CD14-positive monocyte (primary cell): ENCODE measurements at places on chromosomes 3 and 15.

- DNase-seq = no peak
- H3K4me1 ChIP-seq = no peaks in the 10 kb centered on the region
- H3K27ac ChIP-seq = no peak overlapping the region
- H3K36me3 ChIP-seq = no peaks in the 10 kb centered on the region
These were observed 378.1 kb downstream of the GABRB3 start for GRCh38 chr15:26394801-26395200.

DNA sequence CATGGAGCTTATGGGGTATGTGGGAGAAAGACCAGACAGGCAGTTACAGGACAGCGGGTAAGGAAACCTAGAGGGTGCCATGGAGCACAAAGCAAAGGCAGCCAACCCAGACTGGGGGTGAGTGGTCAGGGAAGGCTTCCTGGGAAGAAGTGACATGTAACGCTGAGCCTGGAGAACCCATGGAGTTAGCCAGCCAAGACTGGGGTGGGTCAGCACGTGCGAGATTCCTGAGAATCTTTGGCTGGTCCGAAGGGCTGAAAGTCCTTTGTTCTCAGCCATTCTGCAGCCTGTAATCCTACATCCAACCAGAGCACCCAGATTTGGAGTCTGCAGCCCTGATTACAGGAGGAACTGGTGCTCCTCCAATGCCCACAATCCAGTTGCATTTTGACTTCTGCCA lies 120.1 kb upstream of the WNT5A start:
- no peak for DNase-seq
- peaks cover 6% of the 10 kb centered on the region for H3K27me3 ChIP-seq

GRCh38 chr3:61094608-61095007 lies 156.6 kb downstream of the FHIT start:
- no peaks in the 10 kb centered on the region for H3K4me1 ChIP-seq
- H3K36me3 ChIP-seq = no peaks in the 10 kb centered on the region
- H3K4me3 ChIP-seq = no peak overlapping the region
- DNase-seq = no peak
- no peaks in the 10 kb centered on the region for H3K27me3 ChIP-seq

DNA sequence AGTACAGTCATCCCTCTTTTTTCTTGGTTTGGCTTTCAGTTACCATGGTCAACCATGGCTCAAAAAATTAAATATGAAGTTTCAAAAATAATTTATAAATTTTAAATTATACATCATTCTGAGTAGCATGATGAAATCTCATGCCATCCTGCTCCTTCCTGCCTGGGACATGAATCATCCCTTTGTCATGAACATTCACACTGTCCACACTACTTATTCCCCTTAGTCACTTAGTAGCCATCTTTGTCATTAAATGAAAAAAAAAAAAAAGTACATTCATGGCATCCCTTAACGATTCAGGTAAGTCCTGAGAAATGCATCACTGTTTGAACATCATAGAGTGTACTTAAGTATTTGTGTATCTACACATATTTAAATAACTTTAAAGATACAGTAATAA lies 1046.3 kb downstream of the ROBO2 start:
- H3K4me1 ChIP-seq = no peaks in the 10 kb centered on the region
- no peak overlapping the region for H3K4me3 ChIP-seq
- H3K27ac ChIP-seq = no peak overlapping the region
- no peaks in the 10 kb centered on the region for H3K27me3 ChIP-seq
- no peak for DNase-seq
- no peaks in the 10 kb centered on the region for H3K36me3 ChIP-seq

GRCh38 chr3:126126811-126127431 lies 43.0 kb upstream of the SLC41A3 start:
- peaks cover 14% of the 10 kb centered on the region for H3K4me1 ChIP-seq
- no peak overlapping the region for H3K27ac ChIP-seq
- H3K27me3 ChIP-seq = no peaks in the 10 kb centered on the region

DNA sequence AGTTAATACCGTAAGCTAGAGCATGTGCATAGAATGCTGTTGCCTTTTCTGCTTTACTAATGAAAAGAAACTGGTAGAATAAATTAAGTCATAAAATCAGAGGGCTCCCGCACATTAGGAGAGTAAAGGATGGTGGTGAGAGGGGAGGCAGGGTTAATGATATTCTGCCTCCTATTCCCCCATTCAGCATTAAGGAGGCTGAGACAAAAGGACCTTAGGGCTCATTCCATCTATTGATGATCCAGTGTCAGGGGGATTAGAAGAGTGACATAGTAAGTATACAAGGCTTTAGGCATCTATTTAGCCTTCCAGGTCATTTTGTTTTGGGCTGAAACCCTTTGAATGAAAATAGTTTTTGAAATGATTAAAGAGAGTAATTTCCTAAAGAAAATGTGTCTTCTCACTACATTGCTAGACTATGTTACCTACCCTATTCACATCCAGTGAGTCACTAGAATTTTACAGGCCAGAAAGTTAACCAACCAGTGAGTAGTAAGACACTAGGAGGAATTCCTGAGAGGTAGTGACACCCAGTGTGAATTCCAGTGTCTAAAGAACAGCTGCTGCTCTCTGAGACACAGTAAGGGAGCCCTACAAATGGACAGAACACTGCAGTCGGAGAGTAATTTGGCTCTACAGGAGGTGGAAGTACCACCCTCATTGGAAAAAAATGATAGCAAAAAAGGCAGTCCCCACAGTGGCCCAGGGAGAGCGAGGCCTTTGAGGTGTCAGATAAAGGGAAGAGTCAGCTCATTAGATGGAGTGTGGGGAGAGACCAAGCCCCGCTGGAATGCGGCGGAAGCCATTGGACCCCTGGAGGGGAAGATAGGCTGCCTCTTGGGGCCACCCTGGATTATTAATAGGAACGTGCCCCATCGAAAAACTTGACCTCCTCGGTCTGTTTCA lies 67.6 kb downstream of the TUSC7 start:
- DNase-seq = no peak
- H3K4me3 ChIP-seq = no peak overlapping the region
- no peaks in the 10 kb centered on the region for H3K4me1 ChIP-seq
- no peaks in the 10 kb centered on the region for H3K27me3 ChIP-seq
- H3K27ac ChIP-seq = no peak overlapping the region

- no peaks in the 10 kb centered on the region for H3K27me3 ChIP-seq
- peaks cover 7% of the 10 kb centered on the region for H3K36me3 ChIP-seq
- H3K4me3 ChIP-seq = no peak overlapping the region
- DNase-seq = no peak
- peaks cover 30% of the 10 kb centered on the region for H3K4me1 ChIP-seq
These were observed 34.2 kb downstream of the TMCC1 start for GRCh38 chr3:129859272-129859671.

GRCh38 chr3:55191911-55192775 lies 264.3 kb upstream of the LRTM1 start:
- H3K4me1 ChIP-seq = no peaks in the 10 kb centered on the region
- DNase-seq = no peak
- no peak overlapping the region for H3K4me3 ChIP-seq
- no peaks in the 10 kb centered on the region for H3K36me3 ChIP-seq
- H3K27ac ChIP-seq = no peak overlapping the region
- H3K27me3 ChIP-seq = no peaks in the 10 kb centered on the region

DNA sequence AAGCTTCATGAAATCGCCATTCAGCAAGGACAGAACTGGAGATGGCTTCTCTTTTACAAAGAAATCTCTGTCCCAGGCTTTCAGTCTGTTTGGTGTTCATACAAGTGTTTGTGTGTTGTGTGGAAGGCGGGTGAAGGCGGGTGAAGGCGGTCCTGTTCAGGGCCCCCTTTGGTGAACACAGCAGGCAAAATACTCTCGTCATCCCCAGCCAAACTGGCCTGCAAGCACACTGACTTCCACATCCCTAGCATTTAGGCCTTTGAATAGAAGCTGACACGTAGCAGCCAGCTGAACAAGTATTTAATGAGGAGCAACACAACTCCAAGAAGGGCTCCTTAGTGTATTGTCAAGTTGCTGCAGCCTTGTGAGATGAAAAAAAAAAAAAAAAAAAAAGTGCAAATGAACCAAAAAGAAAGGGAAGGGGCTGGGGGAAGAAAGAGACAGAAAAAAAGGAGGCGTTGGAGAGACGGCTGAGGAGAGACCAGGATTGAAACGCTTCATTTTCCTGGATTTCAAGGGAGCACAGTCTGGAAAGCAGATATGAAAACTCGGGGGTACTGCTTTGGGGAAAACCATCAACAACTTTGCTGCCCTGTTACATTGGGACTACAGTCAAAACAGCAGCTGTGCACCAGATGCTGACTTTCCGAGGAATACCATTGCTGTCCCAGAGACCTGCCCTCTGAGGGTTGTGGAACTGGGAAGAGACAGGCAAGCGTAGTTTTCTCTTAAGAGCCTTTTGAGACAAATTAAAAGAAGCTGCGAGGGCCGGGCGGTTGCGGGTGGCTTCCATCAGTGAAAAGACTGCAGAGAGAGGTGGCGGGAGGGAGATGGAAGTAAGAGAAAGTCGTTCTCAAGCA lies 74.6 kb downstream of the TGFBR2 start:
- peaks cover 91% of the 10 kb centered on the region for H3K36me3 ChIP-seq
- DNase-seq = no peak
- H3K4me3 ChIP-seq = no peak overlapping the region
- no peaks in the 10 kb centered on the region for H3K27me3 ChIP-seq
- peaks cover 17% of the 10 kb centered on the region for H3K4me1 ChIP-seq
- peak overlapping the region; percentile 62 for H3K27ac ChIP-seq

GRCh38 chr3:163878396-163878795 lies 1199.9 kb downstream of the SI start:
- H3K4me3 ChIP-seq = no peak overlapping the region
- H3K27me3 ChIP-seq = no peaks in the 10 kb centered on the region
- H3K27ac ChIP-seq = no peak overlapping the region
- DNase-seq = no peak
- no peaks in the 10 kb centered on the region for H3K36me3 ChIP-seq

DNA sequence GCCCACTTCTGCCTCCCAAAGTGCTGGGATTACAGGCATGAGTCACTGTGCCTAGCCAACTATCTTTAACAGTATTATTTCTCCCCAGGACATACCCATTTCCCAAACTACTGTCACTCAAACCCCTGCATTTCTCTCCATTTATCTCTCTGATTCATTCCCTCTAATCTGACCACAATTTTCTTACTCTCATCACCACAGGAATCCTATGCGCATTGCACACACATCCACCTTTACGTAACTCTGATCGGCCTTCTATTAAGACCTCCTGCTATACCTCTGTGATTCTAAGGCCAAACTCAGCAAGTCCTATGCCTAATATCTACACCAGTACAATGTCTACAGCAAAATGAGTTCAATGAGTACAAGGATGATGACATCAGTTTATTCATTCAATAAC lies 235.0 kb downstream of the ULK4 start:
- H3K27me3 ChIP-seq = no peaks in the 10 kb centered on the region
- no peaks in the 10 kb centered on the region for H3K4me1 ChIP-seq
- DNase-seq = no peak
- no peak overlapping the region for H3K4me3 ChIP-seq

DNA sequence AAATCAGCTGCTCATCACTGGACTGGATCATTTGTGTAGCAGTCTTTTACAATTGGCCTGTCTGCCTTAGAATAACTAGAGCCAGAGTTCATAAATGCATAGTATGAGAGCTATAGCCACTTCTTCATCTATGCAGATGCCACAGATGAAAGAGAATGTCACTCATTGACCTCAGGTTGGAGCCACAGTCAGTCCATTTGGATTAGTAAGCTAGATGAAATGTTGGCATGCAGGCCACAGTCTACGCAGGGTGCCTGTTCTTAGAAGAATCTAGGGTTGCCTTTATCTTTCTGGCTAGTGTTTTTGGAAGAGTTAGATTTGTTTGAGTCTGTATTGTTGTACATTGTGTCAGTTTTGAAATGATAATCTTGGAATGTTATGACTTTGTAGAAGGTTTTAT lies 25.4 kb upstream of the EDEM1 start:
- no peak overlapping the region for H3K4me3 ChIP-seq
- no peaks in the 10 kb centered on the region for H3K36me3 ChIP-seq
- no peak for DNase-seq

GRCh38 chr15:92817339-92817886 lies 82.7 kb upstream of the CHD2 start:
- no peaks in the 10 kb centered on the region for H3K27me3 ChIP-seq
- no peaks in the 10 kb centered on the region for H3K36me3 ChIP-seq
- no peak for DNase-seq
- no peak overlapping the region for H3K27ac ChIP-seq
- no peak overlapping the region for H3K4me3 ChIP-seq

- no peak for DNase-seq
- H3K27me3 ChIP-seq = no peaks in the 10 kb centered on the region
- H3K36me3 ChIP-seq = no peaks in the 10 kb centered on the region
- no peak overlapping the region for H3K27ac ChIP-seq
- H3K4me1 ChIP-seq = peaks cover 47% of the 10 kb centered on the region
These were observed 197.5 kb upstream of the BCL6 start for GRCh38 chr3:187942658-187943241.

DNA sequence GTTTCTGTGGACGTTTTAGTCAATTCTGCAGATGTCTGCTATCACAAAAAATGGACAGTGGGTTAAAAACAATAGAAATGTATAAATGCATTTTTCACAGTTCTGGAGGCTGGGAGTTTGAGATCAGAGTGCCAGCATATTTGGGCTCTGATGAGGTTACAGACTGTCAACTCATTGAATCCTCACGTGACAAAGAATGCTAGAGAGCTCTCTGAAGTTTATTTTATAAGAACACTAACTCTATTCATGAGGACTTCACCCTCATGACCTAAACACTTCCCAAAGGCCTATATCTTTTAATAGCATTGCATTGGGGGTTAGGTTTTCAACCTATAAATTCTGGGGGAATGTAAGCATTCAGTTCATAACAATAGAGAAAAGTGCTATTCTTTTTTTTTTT lies 182.6 kb upstream of the SLITRK3 start:
- no peaks in the 10 kb centered on the region for H3K4me1 ChIP-seq
- no peak overlapping the region for H3K4me3 ChIP-seq
- no peak overlapping the region for H3K27ac ChIP-seq
- no peak for DNase-seq

GRCh38 chr3:163953526-163953925 lies 1124.8 kb downstream of the SI start:
- H3K4me1 ChIP-seq = no peaks in the 10 kb centered on the region
- no peaks in the 10 kb centered on the region for H3K27me3 ChIP-seq
- H3K27ac ChIP-seq = no peak overlapping the region
- H3K4me3 ChIP-seq = no peak overlapping the region
- no peak for DNase-seq

GRCh38 chr3:159619341-159619885 lies 369.2 kb upstream of the IL12A start:
- H3K27ac ChIP-seq = no peak overlapping the region
- no peak overlapping the region for H3K4me3 ChIP-seq
- DNase-seq = no peak
- no peaks in the 10 kb centered on the region for H3K36me3 ChIP-seq

DNA sequence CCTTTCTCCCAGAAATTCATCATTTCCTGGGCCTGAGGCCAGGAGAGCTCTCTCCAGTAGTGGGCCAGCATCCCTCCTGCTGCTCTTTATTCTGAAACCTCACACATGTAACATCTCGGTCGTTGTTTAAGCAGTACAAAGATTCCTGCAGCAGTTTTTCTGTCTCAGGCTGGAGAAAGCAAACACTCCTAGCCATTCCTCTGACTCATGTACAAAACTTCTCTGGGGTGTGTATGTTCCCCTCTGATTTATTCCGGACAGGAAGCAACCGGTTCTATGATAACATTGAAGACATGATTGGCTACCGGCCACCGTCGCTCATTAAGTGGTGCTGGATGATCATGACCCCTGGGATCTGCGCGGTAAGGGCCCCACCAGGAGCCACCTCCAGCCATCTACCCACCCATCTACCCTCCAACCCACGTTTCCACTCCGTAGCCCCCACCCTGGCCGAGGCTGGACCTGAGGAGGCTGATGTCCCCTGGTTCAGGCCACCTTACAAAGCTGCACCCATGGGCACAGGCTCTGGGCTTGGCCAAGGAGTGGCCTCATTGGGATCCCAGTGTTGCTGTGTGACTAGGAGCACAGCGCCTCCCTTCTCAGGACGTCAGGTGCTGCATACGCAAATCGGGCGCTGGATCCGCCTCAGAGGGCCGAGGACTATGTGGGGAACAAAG lies 58.6 kb upstream of the SLC6A1 start:
- H3K27ac ChIP-seq = no peak overlapping the region
- H3K4me3 ChIP-seq = no peak overlapping the region
- H3K4me1 ChIP-seq = no peaks in the 10 kb centered on the region
